ENCODE measurements at places on chromosomes 3 and 15.
A peak's percentile ranks its signal among the peaks of the same experiment; 100 is the strongest.

DNA sequence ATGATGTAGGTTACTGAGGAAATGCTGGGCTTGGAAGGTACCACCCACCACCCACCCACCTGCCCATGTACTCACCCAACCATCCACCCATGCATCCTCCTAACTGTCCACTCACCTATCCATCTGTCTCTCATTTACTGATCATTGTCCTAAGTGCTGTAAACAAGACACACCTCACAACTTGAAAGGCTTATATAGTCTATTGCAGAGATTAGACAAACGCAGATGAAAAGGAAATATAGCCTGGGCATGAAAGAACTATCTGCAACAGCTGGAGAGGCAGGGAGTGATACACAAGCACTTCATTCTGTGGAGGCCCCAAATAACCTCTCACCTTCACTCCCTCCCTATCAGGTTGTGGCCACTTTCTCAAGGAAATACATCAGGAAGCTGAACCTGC lies 54.0 kb downstream of the DAPK2 start:
- no peak for DNase-seq

DNA sequence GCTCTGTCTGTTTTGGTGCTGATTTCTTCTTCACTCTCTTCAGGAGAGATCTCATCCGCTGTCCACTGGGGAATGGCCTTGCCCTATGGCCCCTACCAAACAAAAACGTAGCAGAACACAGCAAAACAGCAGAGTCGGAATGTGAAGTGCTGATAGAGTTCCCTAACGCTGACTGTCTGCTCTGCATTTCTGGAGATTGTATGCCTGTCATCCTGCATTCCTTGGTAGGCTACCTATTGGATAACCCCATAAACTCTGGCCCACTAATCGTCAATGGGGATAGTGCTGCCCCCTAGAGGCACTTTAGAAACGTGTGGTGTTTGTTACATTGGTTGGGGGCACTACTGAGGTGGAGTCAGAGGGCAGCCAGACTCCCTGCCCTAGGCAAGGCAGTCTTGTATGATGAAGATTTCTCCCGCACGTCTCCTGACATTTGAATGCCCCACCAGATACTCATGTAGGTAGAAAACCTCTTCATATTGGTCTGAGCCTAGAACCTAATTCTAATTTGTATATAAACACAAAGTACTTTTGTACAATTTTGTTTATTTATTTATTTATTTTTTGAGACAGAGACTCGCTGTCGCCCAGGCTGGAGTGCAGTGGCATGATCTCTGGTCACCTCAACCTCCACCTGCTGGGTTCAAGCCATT lies 15.6 kb upstream of the MAGEF1 start:
- peak; percentile 83 for DNase-seq

DNA sequence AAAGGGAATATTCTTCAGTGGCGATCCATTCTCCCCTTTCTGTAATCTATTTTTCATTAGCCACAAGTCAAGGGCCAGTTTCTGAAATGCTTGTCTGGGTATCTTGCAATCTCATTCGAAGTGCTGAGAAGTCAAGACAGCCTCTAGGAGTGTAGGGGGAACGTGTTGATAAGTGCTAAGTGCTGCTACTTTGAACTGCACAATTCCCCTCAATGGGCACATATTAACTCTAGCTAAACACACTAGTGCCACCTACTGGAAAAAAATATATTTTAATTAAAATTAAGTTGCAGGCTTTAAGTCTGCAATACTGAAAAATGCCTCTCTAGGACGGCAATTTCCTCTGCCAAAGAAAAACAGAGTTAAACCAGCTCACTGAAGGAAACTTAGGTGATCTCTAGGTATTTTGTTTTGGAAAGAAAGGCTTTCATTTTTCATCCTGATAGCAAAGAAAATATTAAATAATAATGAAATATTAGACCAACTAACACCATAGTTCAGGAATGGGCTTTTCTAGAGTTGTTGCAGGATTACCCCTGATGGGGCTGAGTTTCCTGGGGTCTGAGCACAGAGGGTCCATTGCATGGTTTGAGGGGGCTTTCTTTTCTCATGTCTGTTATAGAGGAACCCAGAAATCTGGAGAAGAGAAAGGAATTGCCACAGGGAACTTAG lies 181.9 kb upstream of the KBTBD8 start:
- peak; percentile 41 for DNase-seq

DNA sequence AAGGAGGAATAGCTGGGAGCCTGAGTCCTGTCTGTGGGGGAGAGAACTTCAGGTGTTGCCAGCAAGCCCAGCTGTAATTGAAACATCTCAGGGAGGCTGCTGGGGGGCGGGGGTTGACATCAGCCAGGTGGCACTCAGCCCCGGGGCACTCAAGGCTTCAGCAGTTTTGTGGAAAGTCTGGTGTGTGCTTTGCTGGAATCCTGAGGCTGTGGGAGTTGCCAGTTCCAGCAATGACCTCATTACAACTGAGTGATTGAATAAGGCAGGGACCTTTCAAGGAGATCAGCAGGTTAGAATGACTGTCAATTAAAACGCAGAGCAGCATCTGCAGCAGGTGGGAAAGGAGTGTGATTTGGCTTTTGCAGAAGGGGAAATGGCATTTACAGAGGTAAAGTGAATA lies 75.7 kb downstream of the FAM43A start:
- DNase-seq, result no peak

DNA sequence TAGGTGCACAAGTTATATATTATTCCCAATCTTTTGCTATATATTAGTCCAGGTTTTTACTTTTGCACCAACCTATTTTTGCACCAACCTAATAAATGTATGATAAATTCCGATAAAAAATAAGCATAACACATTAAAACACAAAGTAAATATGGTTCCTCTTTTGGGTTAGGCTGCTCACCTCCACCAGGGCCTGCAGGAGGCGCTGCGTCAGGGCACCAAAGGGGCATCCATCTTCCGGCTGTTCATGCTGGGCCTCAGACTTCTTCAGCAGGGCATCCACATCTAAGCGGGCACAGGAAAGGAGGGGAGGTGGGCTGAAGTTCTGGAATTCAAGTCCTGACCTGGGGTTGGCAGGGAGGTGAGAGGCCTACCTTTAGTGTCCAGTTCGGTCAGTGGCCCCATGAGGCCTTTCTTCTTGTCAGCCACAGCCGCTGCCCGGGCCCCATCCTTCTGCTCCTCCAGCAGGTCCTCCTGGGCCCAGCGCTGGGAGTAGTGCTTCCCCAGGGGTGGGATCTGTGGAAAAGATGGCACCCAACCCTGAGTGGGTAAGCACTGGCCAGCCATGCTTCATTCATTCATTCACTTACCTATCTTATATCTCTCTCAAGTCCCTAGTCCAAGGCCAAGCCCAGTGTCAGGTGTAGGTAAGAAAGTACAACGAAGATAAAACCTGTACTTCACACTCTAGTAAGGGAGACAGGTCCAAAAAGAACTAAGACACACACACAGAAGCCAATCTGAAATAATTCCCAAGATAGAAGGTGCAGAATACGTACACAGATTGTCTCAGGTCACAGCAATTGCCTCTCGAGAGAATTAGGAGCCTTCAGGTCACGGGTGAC lies 5.2 kb downstream of the TADA3 start:
- no peak for DNase-seq

DNA sequence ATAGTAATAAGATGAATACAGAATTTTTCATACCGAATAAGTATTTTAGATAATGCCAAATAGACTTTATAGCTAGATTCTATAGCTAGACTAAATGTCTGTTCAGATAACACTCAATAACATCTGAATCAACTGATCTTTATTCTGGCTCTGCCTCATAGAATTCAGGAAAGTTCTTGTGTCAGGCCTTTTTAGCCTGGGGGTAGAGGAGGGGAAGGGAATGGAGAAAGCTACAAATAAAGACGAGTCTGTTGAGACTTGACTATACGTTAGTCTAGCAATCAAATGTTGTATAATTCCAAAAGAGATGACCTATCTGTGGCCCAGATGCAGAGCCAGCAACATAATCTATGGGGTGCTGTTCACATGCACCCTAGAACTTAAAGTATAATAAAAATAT lies 106.6 kb upstream of the ABI3BP start:
- no peak for DNase-seq

- peak; percentile 94 for DNase-seq
Observed at GRCh38 chr15:74869726-74870407, 3.3 kb downstream of the SCAMP2 start.

- DNase-seq, result no peak
Observed at GRCh38 chr15:35437157-35437556, 108.8 kb downstream of the DPH6 start.

GRCh38 chr3:107664614-107665013 lies 141.9 kb downstream of the BBX start:
- no peak for DNase-seq

GRCh38 chr15:85941186-85941855 lies 138.3 kb upstream of the AGBL1 start:
- no peak for DNase-seq

DNA sequence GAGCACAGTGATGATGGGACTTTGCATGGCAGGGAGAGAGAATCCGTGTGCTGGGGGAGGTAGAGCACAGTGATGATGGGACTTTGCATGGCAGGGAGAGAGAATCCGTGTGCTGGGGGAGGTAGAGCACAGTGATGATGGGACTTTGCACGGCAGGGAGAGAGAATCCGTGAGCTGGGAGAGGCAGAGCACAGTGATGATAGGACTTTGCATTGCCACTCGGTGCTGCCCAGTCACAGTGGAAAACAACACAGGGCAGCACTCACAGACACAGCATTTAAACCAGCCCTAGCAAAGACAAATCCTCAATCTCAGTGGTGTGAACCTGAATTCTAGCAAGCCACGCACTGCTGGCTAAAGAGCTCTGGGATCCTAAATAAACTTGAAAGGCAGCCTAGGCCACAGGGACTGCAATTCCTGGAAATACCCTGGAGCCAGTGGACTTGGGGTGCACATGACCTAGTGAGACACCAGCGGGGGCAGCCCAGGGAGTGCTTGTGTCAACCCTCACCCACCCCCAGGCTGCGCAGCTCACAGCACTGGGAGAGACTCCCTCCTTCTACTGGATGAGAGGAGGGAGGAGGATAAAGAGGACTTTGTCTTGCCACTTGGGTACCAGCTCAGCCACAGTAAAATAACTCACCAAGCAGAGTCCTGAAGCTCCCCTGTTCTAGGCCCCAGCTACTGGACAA lies 23.4 kb upstream of the TNK2 start:
- DNase-seq, result no peak

GRCh38 chr15:85753261-85753660 lies 41.5 kb downstream of the KLHL25 start:
- DNase-seq, result no peak

DNA sequence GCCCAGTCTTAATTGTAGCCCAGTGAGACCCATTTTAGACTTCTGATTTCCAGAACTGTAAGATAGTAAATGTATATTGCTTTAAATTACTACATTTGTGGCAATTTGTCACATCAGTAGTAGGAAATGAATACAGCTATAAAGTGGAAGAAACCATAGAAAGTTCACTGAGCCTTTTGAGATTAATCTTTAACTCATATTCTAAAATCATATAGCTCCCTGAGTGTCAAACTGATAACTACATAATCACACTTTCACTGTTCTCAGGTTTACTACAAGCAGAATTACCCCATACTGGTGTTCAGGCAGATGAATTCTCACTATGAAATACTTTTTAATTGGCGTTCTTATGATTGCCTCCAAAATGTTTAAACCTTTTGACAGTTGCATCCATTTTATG lies 42.8 kb downstream of the CNTN4 start:
- no peak for DNase-seq

GRCh38 chr3:44992555-44993470 lies 16.8 kb downstream of the EXOSC7 start:
- DNase-seq, result peak; percentile 62

- DNase-seq, result no peak
Observed at GRCh38 chr15:75145027-75145841, 56.4 kb upstream of the C15orf39 start.

DNA sequence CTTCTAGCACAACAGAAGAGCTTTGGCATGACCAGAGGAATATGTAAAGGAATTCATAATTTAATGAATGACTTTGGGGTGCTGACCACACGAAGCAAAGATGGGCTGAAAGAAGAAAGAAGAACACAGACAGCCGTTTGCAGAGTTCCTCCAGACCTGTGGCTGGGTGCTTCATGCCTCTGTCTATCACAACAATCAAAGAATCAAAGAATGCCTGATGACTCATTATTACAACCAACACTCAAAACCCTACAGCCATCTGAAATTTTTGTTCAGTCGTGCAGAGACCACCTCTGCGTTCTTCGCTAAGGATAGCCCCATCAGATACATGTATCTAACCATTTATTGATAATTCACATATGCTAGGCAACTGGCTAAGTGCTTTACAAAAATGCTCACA lies 129.0 kb upstream of the PRICKLE2 start:
- DNase-seq, result no peak

GRCh38 chr15:97961067-97961954 lies 808 bp downstream of the ARRDC4 start:
- DNase-seq, result peak; percentile 52

Data from suppressor macrophage treated with lipopolysaccharide for 1 hour (primary cell).